ENCODE measurements at places on chromosomes 11 and 22. TPM values are rescaled to one million over a fixed set of nuclear protein-coding genes. Genes with fewer than 3 reads are reported as not detected.

MOGAT2 gene
- total RNA-seq = not detected

KIF18A gene
- total RNA-seq = 0.29 TPM

SLC5A12 gene
- total RNA-seq = not detected

DNA sequence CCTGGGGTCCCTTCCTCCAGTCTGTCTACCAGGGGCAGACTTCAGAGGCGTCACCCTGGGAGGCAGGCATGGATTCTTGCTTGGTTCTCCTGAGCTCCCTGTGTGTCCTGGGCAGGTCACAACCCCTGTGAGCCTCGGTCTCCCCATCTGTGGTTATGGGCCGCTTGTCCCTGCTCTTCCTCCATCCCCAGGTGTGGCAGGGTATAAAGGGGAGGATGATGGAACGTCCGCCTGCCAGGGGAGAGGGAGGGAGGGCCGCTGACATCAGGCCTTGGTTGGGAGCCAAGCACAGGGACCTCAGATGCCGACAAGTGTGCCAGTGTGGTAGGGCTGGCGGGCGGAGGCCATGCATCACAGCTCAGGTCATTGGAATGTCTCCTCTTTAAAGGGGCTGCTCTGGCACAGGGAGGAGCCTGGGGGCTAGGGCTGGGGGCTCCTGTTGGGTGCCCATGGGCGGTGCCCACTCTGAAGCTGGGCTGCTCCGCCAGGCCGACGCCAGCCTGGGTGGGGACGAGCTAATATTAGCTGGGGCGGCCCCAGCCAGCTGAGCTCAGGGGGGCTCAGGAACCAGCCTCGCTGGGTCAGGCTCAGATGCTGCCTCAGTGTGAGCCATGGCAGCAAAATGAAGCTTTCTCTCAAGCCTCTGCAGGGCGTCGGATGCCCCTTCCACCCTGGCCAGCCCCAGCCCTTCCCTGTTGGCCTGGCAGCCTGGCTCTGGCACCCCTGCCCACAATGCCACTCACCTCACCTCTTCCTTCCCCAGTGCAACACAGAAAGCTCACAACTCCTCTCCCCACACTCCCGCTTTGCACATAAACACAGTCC is 12.8 kb downstream of the KCNC1 start:
- DNase-seq = no peak

- DNase-seq = no peak
Measured at GRCh38 chr11:120890609-120891320, 133.1 kb upstream of the TBCEL start.

DNA sequence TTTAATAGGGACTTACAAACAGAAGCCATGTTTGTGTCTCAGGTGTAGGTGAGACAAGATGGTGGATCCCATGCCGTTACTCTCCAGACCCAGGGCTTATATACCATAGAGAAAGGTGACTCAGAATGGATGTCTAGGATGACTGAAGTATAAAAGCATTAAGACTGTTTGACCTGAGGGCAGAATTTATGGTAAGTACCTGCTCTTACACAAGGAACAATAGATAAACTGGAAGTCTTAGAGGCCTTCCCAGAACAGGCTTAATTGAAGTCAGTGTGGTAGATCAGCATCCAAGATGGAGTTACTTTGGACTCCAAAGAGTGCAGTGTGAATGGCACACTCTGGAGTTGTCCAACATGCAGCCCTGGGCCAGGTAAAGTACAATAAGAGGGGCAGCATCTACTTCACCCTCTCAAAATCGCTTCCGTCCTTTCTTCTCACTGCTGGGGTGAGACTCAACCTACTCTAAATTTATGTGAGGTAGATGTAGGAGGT is 387.0 kb upstream of the DDI1 start:
- no peak for DNase-seq

GRCh38 chr11:115238086-115238485 is 266.1 kb downstream of the CADM1 start:
- no peak for DNase-seq

- DNase-seq = peak; percentile 92
Measured at GRCh38 chr22:38924347-38924952, 33.0 kb upstream of the APOBEC3A start.

- no peak for DNase-seq
Measured at GRCh38 chr11:1735271-1735670, 15.1 kb downstream of the IFITM10 start.

All from pancreas (tissue), 10 donors.